NCI-H2227 treated with DMSO at 0.1 percent for 48 hours (cell line): ENCODE measurements at places on chromosomes 2 and 18.
A peak's percentile ranks its signal among the peaks of the same experiment; 100 is the strongest.

DNA sequence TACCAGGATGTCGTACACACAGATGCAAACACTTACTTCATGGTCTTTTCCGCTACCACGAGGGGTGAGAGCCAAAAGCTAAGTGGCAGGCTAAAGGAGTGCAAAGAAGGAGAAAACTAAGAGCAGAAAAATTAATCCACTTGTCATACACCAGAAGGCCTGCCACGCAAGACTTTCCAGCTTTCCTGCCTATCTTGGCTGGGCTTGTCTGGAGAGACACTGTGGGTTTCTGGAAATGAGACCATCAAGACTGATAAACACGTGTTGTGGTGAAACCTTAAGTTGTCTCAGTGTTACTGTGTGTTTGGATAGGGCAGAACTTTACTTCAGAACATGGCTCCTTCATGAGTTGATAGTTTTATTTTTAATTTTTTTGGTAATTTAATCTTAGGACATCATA lies 175.6 kb downstream of the FMNL2 start:
- DNase-seq, result no peak

DNA sequence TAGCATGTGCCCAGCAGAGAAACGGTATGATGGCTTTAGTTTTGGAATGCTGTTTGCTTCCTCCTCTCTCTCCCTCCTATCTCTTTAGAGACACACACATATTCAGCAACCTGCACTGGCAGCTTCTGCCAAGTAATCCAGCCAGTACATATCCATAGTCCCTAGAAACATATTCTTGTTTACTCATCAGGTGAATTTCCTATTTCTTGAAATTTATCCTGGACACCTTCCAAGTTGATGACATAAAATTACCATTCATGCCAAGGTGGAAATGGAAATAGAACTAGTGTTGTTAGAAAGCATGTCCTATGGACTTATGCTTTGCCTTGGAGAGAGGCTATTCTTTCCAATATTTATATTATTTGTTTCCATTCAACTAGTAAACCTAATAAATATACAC lies 50.9 kb upstream of the RGPD4 start:
- no peak for DNase-seq

DNA sequence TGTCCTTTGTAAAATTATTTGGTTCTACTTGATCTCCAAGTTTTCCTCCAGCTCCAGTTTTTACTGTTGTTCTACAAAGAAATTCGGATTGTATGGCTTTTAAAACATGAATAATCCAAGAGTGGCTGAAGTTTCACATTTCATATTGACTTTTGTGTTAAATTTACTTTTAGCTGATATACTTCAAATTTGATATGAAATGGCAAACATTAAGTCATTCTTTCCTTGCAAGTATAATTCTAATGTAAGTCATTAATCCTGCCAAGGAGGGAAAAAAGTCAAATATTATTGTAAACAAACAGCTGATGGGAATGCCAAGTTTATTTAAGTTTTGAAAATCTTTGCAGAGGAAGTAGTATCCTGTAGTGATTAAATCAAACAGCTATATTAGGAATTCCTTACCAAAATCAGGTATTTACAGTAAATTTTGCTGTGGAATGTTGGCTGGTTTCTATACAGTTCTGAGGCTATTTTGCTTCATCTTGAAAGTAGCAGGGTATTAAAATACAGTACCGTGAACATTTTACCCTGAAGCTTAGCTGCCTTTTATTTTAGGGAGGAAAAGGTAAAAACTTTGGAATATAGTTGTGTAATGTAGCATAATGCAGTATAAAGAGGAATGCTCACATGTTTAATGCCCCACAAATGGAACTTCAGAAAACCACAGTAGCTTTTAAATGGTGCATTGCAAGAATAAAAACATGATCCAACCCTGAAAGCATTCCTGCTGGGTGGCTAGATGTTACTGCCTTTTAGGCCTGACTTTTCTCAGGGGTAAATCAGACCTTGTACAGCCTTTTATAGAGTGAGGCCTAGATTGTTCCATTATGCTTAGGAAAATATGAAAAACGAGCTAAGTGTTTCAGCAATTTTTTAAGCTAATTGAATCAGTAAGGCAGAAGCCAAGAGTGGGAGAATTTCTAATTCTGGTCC lies 62.7 kb upstream of the NT5C1B start:
- no peak for DNase-seq

GRCh38 chr2:13560322-13560721 lies 843.6 kb downstream of the TRIB2 start:
- DNase-seq, result no peak

DNA sequence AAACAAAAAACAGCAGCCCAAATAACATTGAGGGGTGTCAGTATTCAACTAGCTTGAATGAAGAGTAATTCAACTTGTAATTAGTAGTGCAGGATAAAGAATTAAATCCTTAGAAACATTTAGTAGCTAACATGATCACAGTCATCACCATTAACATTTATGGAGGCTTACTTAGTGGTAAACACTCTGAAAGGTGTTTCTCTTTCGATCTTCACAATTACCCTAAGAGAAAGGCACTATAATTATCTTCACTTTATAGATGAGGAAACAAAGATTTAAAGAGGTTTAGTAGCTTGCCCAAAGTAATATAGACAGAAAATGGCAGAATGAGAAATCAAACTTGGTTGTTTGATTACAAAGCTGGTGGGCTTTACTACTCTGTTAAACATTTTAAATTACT lies 81.5 kb downstream of the GAREM1 start:
- DNase-seq, result no peak

GRCh38 chr2:201933792-201934237 lies 99.8 kb upstream of the FZD7 start:
- DNase-seq, result no peak

DNA sequence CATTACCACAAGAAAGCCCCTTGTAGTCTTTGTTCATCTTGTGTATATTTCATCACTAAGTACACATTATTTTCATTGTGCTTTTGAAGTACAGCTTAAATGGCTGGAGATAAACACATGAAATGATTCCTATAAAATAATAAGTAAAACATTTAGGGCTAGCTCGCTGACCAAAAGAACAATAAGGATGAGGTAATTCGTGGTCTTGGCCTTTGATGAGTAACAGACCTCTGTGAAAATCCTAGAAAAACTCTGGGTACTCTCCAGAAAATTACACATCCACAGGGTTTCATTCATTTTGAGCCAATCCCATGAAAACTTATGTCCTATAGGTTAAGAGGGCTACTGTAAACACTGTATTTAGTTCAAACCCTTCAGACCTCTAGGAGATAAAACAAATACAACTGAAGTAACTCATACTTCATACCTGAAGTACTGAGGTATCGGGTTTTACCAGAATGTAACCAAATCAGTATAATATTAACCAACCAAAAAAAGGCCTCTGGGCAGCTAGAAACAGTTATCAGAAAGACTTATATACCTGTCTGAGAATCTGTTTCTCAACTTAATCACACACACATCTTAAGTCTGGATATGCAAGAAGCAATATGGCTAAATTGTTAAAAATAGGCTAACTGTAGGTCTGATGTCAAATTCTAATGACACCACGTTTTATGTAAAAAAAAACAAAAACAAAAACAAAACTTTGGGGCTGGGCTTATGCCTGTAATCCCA lies 31.0 kb downstream of the CFAP36 start:
- DNase-seq, result no peak

DNA sequence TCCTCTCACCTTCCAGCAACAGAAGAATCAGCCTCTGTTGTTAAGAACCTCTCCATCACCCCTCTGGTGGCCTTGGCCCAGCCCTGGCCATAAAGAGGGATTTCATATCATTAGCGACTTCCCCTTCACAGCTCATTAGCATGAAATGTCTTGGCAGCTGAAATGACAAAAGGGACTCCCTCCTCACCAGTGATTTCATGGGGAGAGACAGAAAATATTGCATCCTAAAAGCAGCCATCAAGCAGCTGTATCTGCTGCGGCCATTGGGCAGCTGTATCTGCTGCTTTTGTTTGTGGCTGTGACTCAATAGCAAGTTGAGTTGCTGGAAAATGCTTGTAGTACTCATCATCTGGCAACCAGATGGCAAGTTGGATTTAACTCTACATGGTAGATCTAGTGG lies 105.9 kb upstream of the RMDN2 start:
- no peak for DNase-seq

DNA sequence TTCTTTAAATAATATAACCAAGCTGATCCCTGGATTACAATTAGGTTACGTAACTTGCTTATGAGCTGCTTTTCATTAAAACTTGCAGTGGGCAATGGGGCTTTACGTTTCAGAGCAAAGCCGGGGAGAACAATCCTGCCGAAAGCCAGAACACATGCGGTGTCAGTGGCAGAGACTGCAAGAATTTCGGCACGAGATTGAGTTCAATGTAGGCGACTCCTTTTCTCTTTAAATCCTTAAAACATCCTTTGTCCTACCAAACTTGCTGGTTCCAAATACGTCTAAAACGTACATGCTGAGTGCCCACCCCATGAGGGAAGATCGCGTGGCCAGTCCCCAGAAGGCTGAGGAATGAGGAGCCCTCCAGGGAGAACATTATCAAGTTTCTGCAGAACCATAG lies 36.8 kb upstream of the NCOA1 start:
- DNase-seq, result peak; percentile 34

GRCh38 chr2:240597419-240598181 lies 11.1 kb downstream of the CAPN10 start:
- DNase-seq, result no peak

- DNase-seq, result no peak
These were observed 943.9 kb downstream of the EPHA4 start for GRCh38 chr2:220628252-220628651.

- no peak for DNase-seq
These were observed 78.0 kb upstream of the TANC1 start for GRCh38 chr2:158890296-158890905.

DNA sequence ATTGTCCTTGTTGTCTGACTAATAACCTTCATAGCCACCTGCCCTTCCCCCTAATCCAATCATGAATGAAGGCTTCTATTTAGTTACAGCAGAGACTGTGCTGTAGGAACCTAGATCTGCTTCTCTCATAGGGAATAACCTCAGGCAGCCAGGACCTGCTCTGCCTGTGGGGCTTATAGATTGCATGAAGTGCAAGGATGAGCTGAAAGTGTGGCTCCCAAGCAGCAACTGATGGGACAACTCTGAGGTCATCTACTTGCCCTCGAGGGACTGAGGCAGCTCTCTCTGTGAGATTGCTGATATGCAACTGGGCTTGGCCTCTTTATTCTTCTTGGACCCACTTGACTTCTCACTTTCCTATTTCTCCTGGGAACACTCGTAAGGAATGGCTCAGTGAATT lies 23.8 kb upstream of the SLC38A11 start:
- DNase-seq, result no peak

DNA sequence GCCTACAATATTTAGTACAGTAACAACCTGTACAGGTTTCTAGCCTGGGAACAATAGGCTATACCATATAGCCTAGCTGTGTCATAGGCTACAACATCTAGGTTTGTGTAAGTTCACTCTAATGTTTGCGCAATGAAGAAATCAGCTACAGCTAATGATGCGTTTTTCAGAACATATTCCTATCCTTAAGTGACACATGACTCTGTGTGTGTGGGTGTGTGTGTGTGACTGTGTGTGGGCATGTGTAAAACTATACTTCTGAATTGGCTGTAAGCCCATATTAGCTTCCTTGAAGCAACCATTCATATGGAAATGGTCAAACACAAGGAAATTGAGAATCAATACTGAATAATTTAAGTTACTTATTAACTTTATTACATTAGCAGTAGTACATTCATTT lies 120.8 kb upstream of the SULT1C3 start:
- DNase-seq, result no peak

- no peak for DNase-seq
These were observed 6.0 kb downstream of the SEPTIN10 start for GRCh38 chr2:109607766-109608165.
